NCI-H524 treated with DMSO at 0.1 percent for 48 hours (cell line): ENCODE measurements at places on chromosomes 7 and 10.

GRCh38 chr7:69912846-69913245 is 314.6 kb downstream of the AUTS2 start:
- DNase-seq: no peak

- DNase-seq: no peak
Measured at GRCh38 chr7:24963218-24963617, 16.8 kb downstream of the OSBPL3 start.

DNA sequence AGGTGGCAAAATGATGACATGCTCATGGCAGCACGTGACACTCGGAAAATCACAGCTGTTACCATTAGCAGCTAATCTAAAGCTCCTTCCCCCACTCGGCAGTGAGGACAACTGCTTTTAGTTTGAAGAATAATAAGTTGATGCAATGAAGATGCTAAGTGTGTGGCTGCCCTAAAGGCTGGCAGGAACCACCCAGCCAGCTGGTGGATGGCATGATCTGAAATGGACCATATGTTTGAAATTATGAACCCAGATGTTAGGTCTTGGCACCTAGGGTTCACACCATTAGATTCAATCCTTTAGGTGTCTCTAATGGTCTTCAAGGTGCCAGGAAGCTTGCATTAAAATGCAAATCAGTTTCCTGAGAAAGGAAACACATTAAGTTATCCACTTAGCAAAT is 230.1 kb downstream of the WDR11 start:
- peak; percentile 70 for DNase-seq

DNA sequence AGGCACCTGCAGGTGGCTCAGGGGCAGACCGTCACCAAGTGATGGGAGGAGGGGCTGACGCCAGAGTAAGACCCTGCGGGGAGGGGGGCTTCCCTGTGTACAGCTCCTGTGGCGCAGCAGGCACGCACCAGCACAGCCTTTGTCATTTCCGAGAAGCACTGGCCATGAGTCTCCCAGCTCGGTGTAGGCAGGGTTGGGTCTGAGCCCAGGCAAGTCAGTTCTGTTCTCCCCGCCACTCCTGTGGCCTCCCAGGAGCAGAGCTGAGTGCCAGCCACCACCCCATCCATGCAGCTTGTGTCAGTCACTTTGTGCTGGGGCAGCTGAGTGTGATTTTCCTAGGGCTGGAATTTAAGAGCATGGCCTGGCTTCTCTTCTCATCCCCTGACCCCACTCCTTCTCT is 13.2 kb downstream of the CPSF4 start:
- DNase-seq: no peak

- no peak for DNase-seq
Measured at GRCh38 chr10:84432891-84433290, 104.5 kb downstream of the CCSER2 start.

- peak; percentile 1 for DNase-seq
Measured at GRCh38 chr10:31808258-31809218, 120.1 kb downstream of the ARHGAP12 start.

DNA sequence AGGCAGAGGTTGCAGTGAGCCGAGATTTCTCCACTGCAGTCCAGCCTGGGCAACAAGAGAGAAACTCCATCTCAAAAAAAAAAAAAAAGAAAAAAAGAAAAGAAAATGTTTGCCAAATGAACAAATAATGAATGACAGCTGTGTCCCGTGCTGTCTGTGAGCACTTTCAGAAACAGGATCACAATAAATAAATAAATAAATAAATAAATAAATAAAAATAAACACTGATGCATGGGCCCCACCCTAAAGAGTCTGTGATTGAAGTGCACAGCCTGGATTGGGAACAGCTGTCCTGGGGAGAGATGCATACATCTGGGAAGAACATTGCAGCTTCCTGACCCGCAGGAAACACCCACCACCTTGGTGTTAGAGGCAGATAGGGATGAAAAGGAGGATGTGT is 123.6 kb downstream of the NPTX2 start:
- DNase-seq: no peak

GRCh38 chr10:79132681-79133381 is 64.1 kb downstream of the ZMIZ1 start:
- DNase-seq: no peak

GRCh38 chr7:90968871-90969270 is 295.4 kb upstream of the FZD1 start:
- DNase-seq: no peak

GRCh38 chr7:148856578-148856881 is 27.6 kb downstream of the EZH2 start:
- no peak for DNase-seq

- DNase-seq: no peak
Measured at GRCh38 chr7:91771394-91771793, 109.1 kb downstream of the MTERF1 start.

DNA sequence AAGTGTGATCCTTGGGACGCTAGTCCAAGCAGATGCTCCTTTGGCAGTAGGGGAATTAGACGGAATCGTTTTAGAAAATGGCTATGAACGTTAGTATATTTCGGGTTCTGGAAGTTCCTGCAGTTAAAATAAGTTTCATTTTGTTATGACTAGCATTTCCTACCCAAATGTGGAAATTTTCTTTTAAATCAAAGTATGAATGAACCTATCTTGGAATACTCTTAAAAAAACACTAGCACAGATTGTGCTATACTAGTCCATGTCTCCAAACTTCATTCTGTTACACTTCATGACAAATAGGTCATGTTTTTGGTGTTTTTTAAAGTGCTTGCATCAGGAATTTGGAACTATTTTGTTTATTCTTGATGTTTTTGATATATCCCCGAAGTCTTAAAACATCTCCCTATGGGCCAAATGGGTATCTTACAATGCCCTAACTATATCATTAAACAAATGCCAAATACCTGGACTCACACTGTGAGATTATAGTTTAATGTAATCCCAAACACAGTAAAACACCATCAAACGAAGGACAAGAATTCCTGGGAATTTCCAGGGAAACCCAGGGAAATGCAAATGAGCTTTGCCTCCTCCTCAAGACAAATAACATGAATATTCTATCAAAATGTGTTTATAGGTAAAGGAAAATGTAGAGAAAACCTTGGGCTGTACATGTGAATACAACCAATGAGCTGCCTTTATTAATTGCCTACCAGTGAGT is 75.9 kb upstream of the PTPRZ1 start:
- no peak for DNase-seq

GRCh38 chr10:55048830-55049498 is 247.9 kb upstream of the PCDH15 start:
- DNase-seq: no peak

GRCh38 chr10:128657548-128657947 is 531.3 kb upstream of the MKI67 start:
- no peak for DNase-seq

DNA sequence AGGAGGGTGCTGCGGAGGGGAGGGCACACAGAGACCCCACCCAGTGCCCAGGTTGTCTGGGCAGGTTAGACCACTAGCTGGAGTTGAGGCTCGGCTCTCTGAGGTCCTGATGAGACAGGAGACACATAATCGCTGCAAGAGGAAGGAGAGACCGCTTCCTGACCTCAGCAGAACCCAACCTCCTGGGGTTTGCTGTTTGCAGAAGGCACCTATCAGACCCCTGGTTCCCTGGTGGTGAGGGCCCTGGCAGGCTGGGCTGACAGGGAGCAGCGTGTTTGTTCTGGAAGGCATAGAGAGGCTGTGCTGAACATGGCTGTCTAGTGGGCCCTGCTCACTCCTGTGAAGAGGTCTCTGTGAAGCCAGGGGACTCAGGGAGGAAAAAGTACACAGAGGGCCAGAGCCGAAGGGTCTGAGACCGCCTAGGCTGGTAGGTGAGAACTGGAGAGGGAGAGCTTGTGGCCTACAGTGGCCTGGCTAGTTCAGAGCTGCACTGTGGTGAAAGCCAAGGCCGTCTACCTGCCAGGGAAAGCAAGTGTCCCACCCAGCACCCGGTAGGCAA is 39.4 kb upstream of the NPFFR1 start:
- no peak for DNase-seq

GRCh38 chr10:110151971-110152370 is 55.4 kb upstream of the MXI1 start:
- DNase-seq: no peak

- DNase-seq: no peak
Measured at GRCh38 chr10:132057191-132057681, 8.5 kb upstream of the JAKMIP3 start.
